A549 (cell line): ENCODE measurements at places on chromosomes 13 and 19. TPM values are rescaled to one million over a fixed set of nuclear protein-coding genes. Genes with fewer than 3 reads are reported as not detected.

DNA sequence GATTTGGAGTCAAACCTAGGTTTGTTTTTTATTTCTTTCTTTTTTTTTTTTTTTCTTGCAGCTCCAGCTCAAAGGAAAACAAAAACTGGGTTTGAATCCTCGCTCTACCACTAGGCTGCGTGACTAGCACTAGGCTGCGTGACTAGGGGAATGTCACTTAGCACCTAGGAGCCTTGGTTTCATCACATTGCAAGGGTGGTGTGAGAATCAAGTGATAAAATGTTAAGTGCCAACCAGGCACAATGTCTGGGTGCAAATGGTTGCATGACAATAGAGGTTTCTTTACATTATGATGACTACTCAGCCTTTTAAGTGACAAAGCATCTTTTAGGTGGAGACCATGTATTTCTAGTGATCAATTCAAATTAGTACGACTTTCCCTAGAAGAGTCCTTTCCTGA lies 27.9 kb downstream of the RCBTB2 start:
- no peak for DNase-seq

MUC16 gene
- 0.01 to 0.03 TPM in 2 of 3 replicates, not detected in the other for polyA plus RNA-seq

- DNase-seq: no peak
These were observed 58.7 kb downstream of the MRPL57 start for GRCh38 chr13:21235174-21235573.

GRCh38 chr13:80259159-80259558 lies 81.8 kb downstream of the SPRY2 start:
- no peak for DNase-seq

APOC1 gene
- 172 to 198 TPM (median 196 TPM) in 3 replicates for polyA plus RNA-seq

GRCh38 chr19:2495130-2495641 lies 19.3 kb downstream of the GADD45B start:
- peak; percentile 81 for DNase-seq

DNA sequence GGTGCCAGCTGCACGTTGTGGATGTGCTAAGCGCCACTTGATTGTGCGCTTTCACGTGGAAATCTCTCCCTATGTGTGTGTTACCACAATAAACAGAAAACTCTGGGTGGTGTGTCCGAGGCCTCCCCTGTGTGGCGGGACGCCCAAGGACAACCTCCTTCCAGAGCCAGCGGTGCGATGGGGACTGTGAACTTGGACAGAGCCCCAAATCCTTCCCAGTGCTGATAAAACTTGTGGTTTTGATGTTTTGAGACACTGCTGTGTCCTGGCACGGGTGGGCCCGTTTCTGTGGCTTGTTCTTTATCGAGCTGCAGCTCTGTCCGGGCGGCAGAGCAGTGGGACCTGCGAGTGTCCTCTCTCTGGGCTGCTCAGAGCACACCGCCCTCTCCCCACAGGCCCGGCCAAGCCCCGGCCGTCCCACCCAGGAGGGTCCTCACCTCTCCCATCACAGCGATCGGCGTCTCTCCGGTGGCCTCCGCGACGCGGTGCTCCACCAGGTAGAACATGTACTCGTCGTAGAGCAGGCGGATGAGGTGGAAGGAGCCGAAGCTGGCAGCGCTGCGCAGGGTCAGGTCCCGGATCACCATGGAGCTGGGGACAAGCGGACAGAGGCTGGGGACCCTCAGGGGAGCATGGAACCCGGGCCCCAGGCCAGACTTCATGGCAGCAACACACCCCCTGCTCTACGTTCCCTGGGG lies 18.8 kb upstream of the RANBP3 start:
- no peak for DNase-seq
